HFFc6 (cell line): ENCODE measurements at places on chromosomes 13 and 19. TPM values are rescaled to one million over a fixed set of nuclear protein-coding genes. Genes with fewer than 3 reads are reported as not detected.

DNA sequence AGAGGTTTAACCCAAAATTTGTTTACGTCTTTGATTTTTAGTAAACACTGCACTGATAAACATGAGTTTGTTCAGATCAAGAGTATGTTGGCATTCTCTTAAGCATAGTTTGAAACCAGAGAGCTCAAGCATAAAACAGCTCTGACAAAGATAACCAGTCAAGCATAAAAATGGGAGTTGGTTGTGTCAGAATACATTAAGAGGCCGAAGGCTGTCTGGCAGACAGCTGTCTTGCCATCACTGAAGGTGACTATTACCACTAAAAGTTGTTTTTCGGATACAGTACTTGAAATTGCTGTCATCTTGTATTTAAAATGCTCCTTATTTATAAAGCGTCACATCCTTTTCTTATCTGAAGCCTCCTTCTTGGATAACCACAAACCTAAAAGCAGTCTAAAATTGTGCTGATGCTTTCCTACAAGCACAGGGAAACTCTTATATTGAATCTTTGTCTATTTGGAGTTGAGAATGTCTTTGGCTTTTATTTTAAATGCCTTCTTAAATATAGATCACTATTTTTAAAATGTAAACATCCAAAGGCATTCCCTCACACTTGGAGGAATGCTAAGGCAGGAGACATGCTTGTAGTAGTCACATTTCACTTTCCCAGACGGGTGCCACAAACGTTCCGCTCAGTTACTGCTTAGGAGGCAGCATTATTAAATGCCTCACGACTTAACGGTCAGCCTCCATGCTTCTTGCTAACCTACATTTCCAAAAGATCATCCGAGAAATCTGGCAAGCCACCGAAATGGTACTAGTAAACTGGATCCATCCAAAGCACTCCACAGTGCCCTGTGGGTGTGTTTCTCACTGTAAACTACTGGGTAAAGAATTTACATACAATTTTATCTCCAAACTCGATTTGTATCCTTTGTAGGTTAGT, 1.5 kb downstream of the SMAD9 start:
- peak; percentile 20 for DNase-seq

DNA sequence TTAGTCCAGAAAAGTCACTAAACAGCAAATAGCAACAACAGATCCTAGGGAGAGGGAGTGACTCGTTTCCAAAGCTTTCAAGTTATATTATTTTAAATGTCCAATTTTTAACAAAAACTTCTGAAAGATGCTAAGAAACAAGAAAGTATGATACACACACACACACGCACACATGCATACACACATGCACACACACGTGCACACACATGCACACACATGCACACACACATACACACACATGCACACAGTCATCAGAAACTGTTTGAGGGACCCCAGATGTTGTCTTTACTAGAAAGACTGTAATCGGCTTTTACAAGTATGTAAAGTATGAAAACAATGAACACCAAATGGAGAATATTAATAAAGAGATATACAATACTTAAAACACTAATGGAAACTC, 825.4 kb downstream of the UQCRFS1 start:
- DNase-seq, result no peak

GRCh38 chr19:49594157-49594992, 3.4 kb downstream of the PRR12 start:
- DNase-seq, result no peak

GRCh38 chr19:58408152-58409009, at the start of gene ZNF584:
Gene ZNF584 (plus strand): TSS chr19:58408649. CDS start chr19:58409148, 499 bp downstream.
- DNase-seq, result peak; percentile 90

- no peak for DNase-seq
These were observed 7.7 kb downstream of the SMAD9 start for GRCh38 chr13:36912369-36912768.

DNA sequence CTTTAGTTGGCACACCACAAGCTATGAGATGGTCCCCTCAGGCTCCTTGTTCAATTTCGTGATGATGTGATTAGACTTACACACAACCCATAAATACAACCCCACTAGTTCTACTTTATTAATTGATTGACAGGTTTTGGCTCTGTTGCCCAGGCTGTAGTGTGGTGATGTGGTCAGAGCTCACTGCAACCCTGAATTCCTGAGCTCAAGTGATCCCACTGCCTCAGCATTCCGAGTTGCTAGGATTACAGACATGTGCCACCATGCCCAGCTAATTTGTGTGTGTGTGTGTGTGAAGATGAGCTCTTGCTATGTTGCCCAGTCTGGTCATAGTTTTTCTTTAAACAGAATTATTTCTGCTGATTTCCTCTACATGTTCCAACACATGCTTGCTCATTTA, 17.5 kb upstream of the HTR2A start:
- DNase-seq, result no peak

DNA sequence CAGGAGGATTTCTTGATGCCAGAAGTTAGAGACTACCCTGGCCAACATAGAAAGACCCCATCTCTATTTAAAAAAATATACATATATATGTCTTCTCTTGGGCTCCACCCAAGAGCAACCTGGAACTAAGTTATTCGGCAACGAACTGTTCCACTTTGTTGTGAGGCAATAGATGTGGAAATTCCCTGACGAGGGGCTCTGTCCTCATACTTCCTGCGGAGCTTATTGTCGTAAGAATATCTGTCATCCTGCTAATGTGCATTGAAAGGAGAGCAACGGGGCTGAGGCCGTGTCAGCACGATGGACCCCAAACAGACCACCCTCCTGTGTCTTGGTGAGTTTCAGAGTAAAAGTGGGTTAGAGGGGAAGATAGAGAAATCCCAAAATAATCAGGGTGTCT, at the start of gene FCAR:
Gene FCAR (plus strand): TSS at position 246 of the 400 bp plus-strand sequence. CDS start 55 bp downstream, at position 301.
- no peak for DNase-seq

- no peak for DNase-seq
These were observed 2.5 kb upstream of the LHB start for GRCh38 chr19:49019242-49019932.

- no peak for DNase-seq
These were observed 48.3 kb downstream of the KDM4B start for GRCh38 chr19:5017235-5017634.

GRCh38 chr19:48340995-48341394, 15.6 kb downstream of the EMP3 start:
- DNase-seq, result no peak

GRCh38 chr19:489418-490196, 6.7 kb upstream of the MADCAM1 start:
- DNase-seq, result no peak

DNA sequence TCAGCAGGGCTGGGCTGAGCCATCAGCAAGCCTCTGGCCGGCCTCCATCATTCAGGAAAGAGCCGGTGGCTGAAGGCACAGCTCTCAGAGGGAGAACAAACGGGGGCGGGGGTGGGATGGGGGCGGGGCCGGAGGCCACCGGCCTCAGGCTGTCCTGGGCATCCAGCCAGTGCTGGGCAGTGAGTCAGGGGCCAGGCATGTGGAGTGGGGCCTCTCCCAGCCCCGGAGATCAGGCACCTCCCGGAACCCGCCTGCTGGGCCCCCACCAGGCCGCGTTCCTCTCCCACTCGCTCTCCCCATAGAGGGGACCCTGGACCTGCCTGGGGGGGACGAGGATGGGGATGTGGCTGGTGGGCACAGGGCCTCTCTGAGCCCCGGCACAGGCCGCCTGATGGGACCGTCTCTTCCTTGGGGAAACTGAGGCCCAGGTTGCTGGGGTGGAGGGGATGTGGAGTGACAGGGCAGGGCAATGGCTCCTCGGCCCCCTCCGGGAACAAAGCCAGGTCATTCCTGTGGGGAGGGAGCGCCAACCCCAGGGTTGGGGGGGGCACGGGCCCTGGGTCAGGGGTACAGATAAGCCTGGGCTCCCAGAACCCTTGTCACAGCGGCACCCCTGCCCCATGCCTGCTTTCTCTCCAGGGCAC, 12.9 kb downstream of the SPC24 start:
- DNase-seq, result peak; percentile 93

DNA sequence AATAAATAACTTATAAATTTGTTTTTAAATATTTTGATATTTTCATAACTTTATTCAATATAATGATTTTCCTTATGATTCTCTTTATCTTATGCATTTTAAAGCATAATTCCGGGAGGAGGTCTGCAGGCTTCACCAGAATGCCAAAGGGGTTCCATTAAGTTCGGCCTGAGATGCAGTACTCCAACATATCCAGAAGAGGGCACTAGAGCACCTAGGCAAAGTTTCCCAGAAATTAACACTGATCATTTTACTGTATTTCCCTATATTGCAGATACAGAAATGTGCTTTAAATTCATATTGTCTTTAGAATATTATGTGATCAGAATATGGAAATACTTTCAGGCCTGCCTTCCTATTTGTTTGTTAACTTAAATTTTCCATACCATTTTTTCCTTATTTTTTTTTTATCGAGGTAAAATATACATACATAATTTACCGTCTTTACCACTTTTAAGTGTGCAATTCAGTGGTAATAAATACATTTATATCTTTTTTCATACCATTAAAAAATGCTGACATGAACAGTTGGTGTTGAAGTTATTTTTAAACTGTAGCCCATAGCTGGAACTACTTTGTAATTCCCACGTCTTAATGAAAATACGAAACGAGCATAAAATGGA, 58.9 kb upstream of the TM9SF2 start:
- peak; percentile 41 for DNase-seq

- no peak for DNase-seq
These were observed 1.4 kb upstream of the FCHO1 start for GRCh38 chr19:17749912-17750317.

DNA sequence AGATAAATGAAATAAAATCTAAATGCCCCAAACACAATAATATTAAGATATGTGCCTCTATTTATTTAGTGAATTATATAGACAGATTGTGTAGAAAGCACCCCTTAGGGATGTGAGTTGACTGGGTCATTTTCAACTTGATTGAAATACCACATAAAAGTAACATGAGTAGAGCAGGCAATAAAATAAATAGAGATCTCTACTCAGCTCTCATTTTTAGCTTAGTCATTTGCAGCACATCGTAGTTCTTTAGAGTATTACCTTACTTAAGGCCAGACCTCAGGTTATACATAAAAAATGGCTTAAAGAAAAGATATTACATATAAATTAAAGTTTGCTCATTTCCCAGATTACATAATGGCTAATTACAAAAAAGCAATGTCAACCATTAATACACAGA, 1525.6 kb upstream of the PRR20A start:
- DNase-seq, result no peak

DNA sequence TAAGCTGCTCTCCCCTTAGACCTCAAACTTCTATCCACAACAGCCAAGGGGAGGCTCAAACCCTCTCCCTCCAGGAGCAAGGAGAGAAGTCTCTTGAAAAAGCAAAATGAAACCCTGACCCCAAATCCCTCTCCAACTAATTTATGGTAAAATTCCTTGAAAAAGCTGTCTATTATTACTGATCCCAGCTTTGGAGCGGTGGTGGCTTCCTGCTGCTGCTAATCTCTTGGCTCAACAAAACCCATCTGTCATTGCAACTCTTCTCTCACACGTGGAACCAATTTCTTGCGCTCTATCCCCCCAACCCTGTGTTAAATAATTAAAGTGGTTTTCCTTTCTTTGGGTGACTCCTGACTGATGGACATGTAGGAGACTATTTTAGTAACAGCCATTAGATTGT, 64.1 kb upstream of the OXGR1 start:
- DNase-seq, result no peak

GRCh38 chr13:44757671-44758070, 181.5 kb upstream of the TSC22D1 start:
- no peak for DNase-seq

DNA sequence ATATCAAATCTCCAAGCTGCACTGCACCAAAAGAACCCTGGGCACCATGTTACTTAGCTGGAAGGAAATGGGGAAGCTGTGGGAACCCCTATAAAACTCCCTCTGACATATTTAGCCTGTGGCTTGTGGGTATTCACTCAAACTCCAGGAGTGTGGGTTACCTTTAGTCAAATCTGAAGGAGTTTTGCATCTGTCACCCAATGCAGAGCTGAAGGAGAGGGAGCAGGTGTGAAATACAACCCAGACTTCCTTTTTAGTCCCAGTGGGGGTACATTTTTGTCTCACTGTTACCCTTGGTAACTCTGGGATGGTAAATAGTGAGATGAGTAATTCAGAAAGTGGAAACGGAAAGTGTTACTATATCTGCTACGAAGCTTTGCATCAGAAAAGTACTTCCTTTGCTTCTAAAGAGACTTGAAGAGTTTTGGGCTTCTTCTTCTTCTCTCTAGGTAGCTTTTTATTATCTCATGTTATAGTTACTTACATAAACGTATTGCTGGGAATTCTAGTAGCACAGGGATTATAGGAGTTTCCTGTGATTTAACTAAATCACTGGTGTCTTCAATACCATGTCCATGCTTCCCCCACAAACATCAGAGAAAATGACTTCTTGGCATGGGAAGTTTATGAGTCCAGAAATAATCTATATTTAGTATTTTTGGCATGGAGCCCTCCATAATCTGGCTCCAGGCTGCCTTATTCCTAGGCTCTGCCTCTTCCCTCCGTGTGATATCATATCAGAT, 105.9 kb downstream of the AKAP11 start:
- DNase-seq, result no peak

GRCh38 chr19:28793391-28794168, 419.4 kb downstream of the UQCRFS1 start:
- DNase-seq, result no peak

DNA sequence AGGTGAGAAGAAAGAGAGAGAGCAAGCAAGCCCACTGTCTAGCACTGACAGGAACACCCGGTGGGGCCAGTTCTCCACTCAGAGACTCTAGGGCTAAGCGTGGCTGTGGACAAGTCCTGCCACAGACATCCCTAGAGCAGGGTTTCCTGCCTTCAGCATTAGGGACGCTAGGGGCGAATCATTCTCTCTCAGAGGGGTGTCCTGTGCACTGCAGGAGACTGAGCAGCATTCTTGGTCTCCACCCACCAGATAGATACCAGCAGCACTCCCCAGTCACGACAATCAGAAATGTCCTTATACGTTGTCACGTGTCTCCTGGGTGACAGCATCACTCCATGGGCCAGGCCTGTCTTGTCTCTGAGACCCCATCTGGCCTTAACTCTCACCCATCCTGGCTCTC, 1.5 kb downstream of the OR10H1 start:
- DNase-seq, result no peak

PGLYRP2 gene
- not detected in 3 replicates for total RNA-seq

CYP2A7 gene
- total RNA-seq, result not detected in 3 replicates

ZNF546 gene
- 2.2 to 2.4 TPM (median 2.3 TPM) in 3 replicates for total RNA-seq

TEX26 gene
- not detected in 3 replicates for total RNA-seq

ATP7B gene
- total RNA-seq, result 0.94 to 3.2 TPM (median 3.1 TPM) in 3 replicates

ZNF471 gene
- 2.1 to 3.0 TPM (median 2.3 TPM) in 3 replicates for total RNA-seq

GAPDHS gene
- not detected in 3 replicates for total RNA-seq

NDUFB7 gene
- total RNA-seq, result 172 to 216 TPM (median 195 TPM) in 3 replicates

SPACA4 gene
- not detected in 3 replicates for total RNA-seq

SLC15A1 gene
- not detected in 2 replicates for total RNA-seq

ERICH4 gene
- not detected in 3 replicates for total RNA-seq

ZNF497 gene
- total RNA-seq, result 0.16 to 0.45 TPM (median 0.20 TPM) in 3 replicates

ZNF799 gene
- 1.2 to 1.9 TPM (median 1.5 TPM) in 3 replicates for total RNA-seq

APC2 gene
- total RNA-seq, result 0.16 to 0.29 TPM (median 0.25 TPM) in 3 replicates

CAMSAP3 gene
- total RNA-seq, result not detected in 3 replicates

PBX4 gene
- total RNA-seq, result 0.31 to 0.58 TPM (median 0.44 TPM) in 3 replicates

INSR gene
- total RNA-seq, result 2.7 to 7.2 TPM (median 4.7 TPM) in 3 replicates
